Right ventricle myocardium inferior (tissue), 1 donor: ENCODE measurements at places on chromosomes 5 and 9.
A peak's percentile ranks its signal among the peaks of the same experiment; 100 is the strongest.

DNA sequence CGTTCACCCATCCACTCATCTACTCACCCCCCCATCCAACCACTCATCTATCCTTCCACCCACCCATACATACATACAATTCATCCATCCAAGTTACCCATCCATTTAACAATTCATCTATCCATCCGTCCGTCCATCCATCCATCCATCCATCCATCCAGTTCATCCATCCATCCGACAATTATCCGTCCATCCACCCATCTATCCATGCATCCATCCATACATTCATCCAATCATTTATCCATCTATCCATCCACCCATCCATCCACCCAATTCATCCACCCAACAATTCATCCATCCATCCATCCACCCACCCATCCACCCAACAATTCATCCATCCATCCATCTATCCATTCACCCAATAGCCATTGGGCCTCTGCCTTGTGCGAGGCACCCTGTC, 173.2 kb upstream of the MVB12B start:
- DNase-seq, result no peak

DNA sequence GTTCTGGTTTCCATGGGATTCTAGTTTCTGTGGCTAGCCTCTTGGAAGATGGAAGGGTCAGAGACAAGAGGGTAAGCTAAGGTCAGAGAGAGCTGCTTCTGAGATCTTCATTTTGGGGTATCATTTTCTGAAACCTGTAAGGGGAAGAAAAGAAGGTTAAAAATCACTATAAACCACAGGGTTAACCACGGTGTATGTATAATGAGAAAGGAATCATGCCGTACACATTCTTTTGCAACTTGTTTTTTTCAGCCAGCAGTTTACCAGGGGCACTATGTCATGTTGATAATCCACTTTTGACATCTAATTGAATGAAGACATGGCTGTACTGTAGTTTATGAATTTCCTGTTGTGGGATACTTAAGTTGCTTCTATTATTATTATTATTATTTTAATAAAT, 164.4 kb downstream of the FOCAD start:
- no peak for DNase-seq

DNA sequence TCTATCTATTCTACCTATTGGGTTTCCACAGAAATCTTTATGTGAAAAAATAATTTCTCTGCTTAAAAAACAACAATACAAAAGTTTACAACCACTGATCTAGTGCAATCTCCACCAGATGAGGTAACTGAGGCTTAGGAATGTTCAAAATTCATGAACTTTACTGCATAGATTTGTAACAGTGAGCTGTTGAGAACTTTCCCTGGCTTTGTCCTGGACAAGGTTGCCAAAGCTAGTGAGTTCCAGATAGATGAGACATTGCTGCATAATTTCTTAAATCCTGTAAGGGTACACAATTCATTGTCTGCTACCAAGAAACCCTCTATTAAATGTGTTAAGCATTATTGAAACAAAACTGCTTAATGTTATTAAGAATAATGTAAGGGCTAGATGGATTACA, 102.7 kb downstream of the OSMR start:
- no peak for DNase-seq

GRCh38 chr5:136016945-136017530, 11.8 kb upstream of the TGFBI start:
- no peak for DNase-seq

DNA sequence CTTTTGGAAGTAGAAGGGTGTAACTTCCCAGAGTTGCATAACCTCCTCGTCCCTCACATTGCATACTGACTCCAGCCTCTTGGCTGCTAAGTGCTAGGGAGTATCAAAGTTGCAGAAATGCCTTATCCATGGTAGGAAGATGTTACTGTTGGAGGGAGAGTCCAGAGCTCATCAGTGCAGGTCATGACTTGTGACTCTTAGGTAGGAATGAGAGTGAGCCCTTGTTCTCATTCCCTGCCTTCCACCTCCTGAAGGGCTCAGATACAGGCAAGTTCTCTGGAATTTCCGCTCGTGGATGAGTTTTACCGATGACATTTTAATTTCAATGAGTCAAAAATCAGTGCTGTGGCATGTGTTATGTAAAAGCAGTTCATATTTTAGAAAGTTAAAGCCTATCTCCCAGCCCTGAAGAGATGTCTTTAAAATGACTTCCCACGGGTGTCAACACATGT, 17.0 kb downstream of the IRX1 start:
- DNase-seq, result no peak

GRCh38 chr9:6869081-6869948, 111.5 kb downstream of the KDM4C start:
- DNase-seq, result peak; percentile 34

- DNase-seq, result no peak
Measured at GRCh38 chr5:97554977-97555643, 372.1 kb upstream of the RIOK2 start.

DNA sequence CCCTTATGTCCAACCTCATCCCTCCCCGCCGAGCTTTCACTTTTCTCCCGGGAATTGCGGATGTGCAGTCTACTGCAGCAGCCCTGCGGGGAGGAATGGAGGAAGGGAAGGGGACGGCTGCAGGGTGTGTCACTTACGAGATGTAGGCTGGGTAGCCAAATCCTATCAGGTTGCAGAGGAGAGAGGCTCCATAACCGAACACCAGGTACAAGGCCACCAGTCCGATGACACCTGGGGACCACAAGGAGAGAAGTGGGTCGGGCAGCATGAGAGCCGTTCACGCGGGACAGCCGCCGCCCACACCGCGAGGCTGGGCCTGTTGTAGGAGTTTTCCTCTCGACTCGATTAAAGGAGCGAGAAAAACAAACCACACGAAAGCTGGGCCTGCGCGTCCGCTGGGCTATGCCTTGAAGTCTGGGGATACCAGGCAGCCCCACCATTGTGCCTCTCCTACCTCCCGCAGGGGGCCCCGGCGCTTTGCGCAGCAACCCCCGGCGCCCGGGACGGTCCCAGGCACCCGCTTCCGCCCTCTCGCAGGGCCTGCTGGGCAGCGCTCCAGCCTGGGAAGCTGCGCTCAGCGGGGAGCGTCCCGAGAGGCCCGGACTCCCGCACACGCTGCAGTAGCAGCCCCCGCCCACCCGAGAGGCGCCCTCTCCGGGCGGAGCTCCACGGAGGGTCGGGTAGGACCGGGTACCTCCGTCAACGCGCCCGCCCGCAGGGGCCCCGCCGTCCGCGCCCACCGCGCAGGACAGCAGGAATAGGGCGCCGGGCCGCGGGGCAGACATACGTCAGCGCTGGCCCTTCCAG, 798 bp downstream of the REEP5 start:
- DNase-seq, result peak; percentile 84

GRCh38 chr5:83744821-83745220, 24.2 kb upstream of the HAPLN1 start:
- no peak for DNase-seq

DNA sequence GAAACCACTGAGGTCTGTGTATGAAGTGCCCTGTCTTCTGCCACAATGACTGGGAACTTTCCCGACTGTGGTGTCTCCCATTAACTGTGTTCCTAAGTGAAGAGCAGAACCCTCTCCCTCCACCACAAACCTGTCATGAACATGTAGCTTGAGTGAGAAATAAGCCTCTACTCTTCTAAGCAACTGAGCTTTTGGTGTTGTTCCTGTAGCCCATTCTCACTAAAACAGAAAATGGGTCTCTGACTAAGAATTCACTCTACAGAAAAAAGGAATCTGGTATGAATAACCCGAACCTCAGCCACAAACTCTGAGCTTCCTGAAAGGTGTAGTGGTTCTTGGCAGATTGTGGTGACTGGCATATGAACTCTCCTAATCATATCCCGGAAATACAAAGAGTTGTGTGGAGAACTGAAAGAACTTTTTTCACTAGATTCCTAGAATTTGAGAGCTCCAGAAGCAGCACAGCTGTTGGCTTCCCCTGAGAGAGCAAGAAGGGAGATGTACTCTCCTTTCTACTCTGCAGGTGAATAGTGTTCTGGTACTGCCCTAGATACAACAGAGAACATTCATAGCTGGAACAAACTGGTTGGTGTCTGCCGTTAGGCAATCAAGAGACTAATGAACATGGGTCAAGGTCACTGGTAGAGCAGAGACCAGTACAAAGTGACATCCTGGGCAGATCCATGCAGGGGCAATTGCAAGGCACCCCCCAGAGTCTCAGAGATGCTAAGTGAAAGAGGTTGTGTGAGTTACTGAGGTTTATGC, 283.8 kb downstream of the PDE4D start:
- no peak for DNase-seq

- no peak for DNase-seq
Measured at GRCh38 chr9:79940919-79941318, 369.2 kb downstream of the TLE4 start.

GRCh38 chr5:90264689-90265544, 144.6 kb downstream of the CETN3 start:
- DNase-seq, result no peak

GRCh38 chr5:151070449-151070848, 10.4 kb downstream of the TNIP1 start:
- no peak for DNase-seq

DNA sequence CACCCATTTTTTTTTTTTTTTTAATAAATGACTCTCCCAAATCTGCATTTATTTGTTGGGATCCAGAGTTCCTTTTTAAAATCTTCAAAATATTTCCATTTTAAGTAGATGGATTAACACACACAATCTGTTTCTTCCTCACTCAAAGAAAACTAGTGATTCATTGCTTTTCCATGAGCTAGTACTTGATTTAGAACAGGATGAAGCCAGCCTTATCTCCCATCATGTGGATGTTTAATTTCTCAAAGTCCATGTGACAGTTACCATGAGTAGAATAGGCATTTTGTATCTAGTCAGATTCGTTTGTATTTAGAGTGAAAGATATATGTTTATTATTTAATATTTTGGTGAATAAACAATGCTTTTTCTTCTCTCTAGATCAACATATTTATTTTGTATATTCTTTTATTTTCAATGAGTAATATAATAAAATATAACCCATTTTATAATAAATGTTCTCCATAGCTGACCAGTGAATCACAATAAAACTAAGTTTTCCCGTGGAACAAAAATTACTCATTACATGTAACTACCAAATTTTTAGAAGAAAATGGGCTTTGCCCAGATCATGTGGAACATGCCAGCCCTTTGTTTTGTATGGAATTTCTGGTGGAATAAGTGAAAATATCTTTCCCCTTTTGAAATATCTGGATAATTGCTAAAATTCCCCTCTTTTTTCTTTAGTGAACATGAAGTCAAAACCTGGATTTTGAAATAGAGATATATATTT, 54.9 kb upstream of the RPS23 start:
- no peak for DNase-seq

- DNase-seq, result no peak
Measured at GRCh38 chr9:96484521-96484931, 34.6 kb downstream of the HABP4 start.

GRCh38 chr9:89605465-89606048, 745 bp downstream of the GADD45G start:
- DNase-seq, result peak; percentile 87

DNA sequence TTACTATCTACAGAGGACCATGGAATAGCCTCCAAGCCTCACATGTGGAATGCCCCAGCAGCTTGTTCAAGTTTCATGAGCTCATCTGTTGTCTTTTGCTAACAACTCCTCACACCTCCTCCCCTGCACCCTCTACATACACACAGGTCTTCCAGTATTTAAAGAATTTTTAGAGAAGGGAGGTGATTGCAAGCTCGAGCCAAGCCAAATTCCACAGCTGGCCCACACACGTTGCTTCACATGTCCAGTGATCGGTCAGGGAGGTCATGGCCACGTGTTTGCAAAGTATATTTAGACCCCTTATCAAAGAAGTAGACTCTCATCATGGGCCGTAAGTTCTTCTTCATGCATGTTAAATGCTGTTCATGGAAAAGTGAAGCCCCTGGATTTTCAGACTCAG, 281.7 kb downstream of the OSTF1 start:
- DNase-seq, result no peak

- no peak for DNase-seq
Measured at GRCh38 chr5:107698286-107698685, 27.5 kb upstream of the EFNA5 start.

DNA sequence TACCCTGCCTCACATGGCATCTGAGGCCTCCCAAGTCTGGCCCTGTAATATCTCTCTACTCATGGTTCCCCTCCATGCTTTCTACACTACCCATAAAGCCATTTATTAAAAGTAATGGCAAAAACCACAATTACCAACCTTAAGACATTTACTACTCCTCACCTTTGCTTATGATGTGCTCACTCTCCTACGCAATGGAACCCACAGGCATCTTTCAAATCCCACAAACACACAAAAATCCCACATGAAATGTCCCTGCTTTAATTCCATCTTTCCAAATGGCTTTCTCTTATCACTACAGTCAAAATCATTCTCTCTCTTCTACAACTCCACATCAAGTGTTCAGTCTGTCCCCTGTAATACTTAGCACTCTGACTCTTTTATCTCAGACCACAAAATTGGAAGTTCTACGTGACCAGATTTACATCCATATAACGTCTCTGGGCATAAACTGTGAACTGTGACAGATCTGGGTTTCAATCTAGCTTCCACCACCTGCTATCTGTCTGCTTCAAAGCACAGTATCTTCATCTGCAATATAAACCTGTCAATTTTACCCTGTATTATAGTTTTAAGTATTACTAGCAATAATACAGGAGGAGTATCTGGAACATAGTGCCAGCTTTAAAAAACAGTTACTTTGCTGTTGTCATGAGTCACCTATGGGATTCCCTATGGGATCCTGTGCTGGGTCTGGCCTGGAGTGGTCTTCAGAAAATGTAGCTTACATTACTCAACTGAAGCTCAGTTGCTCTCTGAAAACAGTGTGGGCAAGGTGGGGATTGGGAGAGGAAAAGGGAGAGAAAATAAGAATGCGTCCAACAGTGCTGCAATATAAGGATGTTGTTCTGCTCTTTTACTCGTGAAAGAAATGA, 137.1 kb upstream of the TRIM32 start:
- no peak for DNase-seq

DNA sequence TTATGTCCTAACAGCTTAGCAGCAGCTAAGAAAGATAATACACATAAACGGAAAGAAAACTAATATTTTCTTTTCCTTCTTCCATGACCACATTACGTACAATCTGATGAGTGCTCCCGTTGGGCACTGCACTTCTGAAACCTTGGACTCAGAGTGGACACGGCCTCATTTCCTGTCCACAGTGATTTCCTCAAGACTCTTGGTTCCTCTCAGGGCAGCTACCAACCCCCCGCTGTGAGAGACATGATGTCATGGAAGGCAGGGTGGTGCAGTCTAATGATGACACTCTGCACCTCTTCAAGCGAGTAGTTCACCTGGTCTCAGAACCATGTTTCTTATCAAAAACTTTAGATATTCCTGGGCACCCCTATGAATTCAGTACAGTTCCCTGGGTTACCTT, 68.7 kb upstream of the CTSL start:
- DNase-seq, result no peak

- no peak for DNase-seq
Measured at GRCh38 chr9:124174433-124174832, 83.3 kb upstream of the NEK6 start.

- no peak for DNase-seq
Measured at GRCh38 chr5:76683816-76684731, 31.9 kb upstream of the F2R start.

DNA sequence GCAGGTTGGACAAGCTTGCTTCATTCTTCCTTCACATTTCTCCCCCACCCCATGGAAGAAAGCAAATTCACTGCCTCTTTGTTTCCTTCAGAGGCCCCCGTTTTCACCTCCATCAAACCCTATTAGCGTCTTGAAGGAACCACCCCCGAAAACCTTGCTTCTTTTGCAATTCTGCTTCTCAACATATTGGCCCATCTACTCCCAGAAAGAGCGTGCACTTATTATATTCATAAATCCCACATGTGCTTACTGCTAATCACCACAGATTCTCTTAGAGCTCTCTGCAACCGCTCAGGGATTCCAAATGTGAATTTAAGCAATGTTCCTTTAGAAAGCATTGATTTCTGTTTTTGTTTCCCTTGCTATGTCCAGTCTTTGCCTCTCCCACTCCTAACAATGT, 1.1 kb downstream of the F2RL2 start:
- no peak for DNase-seq
